Choroid plexus epithelial cell (primary cell): ENCODE measurements at places on chromosomes 1 and 21.

DNA sequence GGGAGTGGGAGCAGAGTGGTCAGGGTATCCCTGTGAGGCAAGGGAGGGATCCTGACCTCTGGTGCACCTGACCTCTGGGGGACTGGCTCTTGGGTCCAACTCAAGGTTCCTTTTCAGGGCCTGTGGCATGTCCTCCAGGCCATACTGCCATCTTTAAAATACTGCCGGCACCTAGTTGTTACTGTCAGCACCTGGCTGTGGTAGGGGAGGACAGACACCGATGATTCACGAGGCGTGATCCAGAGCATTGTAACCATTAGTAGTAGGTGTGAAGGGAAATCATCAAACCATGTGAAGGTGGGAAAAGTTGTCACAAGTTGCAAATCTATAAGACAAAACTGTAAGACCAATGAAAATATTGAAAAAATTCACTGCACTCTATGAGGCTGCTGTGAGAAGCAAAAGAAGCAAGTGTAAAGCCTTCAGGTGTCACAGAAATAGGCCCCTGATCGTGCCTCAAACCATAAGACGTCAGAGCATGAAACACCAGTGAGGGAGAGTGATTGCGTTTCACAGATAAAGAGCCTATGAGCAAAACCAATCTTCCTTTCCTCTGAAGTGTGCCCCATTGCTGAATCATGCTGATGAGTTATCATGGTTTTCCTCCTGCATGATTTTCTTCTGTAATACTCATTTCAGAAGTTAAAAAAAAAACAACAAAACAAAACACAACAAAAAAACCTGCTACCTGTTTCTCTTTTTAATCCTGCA lies 55.3 kb downstream of the CDC7 start:
- DNase-seq, result peak; percentile 68

GRCh38 chr1:199685369-199685768 lies 342.1 kb upstream of the NR5A2 start:
- DNase-seq, result peak; percentile 35

DNA sequence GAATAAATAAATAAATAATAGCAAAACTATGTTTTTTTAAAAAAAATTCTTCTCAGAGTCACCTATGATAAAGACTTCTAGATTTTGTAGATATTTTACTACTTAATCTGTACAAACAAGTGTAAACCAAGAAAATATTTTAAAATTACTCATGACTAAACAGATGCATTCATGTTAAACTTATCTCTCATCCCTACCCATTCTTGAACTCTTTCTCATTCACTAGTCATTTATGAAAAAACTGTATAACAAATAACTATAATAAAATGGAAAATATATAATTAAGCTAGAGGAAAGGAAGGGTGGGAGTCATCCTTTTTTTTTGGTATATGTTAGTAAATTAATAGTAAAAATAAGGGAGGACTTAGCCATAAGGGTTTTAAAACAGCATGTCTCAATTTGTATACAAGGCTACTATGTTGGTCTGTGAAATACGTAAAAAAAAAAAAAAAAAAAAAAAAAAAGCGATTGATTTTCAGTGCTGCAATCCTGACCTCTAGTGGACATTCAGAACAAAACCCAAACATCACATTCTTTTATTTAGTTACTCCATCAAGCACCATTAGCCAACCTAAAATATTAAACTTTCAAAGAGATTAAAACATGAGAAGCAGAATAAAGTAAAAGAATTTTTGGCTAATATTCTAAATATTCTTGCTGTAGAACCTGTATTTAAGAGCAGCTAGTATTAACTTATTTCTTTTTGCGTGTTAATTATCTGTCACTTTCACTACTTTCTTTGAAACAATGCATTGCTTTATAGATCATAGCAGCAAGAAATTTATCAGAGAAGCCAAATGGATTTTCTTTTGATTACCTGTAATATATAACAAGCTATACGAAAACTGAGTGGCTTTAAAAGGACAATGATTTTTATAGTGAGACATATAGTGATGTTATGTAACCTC lies 255.8 kb upstream of the CACYBP start:
- DNase-seq, result peak; percentile 76

DNA sequence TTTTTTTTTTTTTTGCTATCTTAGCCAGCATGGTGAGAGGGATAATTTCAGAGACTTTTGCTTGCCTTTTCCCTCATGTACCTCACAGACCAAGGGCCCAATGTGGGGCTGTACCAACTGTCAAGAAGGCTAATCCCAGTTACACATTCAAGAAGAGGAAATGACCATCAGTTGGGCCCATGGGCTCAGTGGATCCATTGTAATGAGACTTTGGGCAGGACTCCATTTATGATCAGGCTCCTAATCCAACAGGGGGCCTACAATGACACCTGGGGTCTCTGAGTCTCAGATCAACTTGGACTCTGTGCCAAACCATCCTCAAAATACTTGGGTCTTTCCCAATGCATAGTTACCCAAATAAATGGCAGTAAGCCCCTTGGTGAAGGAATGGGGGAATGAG lies 450.4 kb upstream of the VAMP3 start:
- DNase-seq, result no peak

- DNase-seq, result no peak
Measured at GRCh38 chr1:193118194-193118593, 3.6 kb upstream of the CDC73 start.

DNA sequence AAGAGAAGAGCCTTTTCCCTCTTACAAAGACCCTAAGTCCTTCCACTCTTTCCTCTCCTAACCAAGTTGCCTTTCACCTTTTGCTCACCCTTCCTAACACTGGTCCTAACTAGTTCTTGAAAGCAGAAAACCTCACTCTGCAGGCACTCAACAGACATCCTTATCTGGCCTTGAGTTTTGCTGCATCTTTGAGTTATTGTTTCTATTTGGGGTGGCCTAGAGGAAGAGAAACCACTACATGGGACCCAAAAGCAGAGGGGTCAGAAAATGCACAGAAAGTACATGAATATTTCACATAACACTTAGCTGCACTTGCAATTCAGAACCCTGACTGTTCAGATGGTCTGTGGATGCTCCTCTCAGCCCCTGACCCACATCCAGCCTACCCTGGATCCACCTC lies 178.3 kb upstream of the SYT6 start:
- no peak for DNase-seq

DNA sequence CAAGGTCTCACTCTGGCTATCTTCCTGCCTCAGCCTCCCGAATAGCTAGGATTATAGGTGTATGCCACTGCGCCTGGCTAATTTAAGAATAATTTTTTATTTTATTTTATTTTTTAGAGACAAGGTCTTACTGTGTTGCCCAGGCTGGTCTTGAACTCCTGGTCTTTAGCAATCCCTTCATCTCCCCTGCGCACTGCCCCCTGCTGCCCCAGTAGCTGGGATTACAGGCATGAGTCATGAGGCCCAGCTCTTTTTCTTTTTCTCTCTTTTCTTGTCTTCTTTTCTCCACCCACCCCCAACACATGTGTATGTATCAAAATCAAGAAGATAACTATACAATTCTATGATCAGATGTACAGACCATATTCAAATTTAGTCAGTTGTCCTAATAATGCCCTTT lies 87.2 kb downstream of the PEX14 start:
- peak; percentile 32 for DNase-seq

DNA sequence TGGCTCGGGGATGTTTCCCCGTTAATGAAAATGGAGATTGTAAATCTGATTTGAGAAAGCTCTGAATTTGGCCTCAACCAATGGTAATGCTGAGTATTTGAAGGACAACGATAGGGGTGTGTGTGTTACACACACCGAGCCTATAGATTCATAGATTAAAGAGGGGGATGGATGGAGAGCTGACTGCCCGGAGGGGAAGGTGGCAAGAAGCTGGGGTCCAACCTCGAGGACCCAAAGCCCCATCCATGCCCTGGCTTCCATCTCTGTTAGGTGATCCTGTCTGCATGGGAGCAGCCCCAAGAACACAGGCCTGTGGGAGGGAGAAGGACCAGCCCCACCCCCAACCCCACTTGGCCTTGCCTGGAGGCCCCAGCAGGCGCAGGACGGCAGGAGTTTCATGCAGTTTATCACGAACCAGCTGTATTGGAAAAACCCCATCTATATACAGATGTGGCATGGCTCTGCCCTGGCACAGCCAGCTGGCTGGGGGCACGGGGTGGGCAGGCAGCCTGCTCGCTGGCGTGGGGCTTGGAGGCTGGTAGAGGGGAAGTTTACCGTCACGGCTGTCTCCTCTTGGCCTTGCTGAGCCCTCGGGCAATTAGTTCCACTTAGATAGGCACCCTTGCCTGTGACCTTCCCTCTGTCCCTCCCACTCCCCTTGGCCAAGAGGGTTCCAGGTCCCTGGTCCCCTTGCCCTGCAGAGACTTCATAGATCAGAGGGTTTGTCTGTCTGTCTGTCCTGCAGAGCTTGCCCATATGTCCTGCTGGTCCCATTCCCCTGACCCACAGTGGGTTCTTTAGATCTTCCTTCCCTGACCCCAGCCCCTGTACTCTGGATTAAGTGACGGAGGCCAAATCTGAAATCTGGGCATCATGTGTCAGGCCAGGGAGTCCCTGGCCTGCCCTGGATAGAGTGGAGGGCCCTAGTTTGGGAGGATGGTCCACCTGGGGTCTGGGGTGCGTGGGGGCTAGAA lies 3.0 kb downstream of the HSPB7 start:
- DNase-seq, result peak; percentile 7

GRCh38 chr1:59768792-59769735 lies 45.7 kb upstream of the HOOK1 start:
- DNase-seq, result no peak

DNA sequence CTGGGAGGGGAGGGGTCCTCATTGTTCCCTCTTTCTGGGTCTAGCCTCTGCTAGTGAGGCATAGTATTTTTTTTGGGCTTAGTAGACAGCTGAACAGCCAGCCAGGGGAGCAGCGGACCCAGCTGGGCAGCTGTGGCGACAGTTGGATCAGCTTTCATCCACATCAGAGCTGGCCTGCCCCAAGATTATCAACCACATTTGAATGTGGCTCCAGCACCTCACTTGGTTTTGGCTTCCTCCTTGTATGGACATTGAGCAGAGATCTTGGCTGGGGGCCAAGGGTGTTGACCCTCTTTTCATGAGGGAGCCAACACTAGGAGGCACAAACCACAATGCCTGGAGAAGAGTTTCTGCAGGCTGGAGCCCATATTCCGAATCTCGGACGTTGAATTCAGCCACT lies 25.0 kb downstream of the WNT4 start:
- peak; percentile 50 for DNase-seq

DNA sequence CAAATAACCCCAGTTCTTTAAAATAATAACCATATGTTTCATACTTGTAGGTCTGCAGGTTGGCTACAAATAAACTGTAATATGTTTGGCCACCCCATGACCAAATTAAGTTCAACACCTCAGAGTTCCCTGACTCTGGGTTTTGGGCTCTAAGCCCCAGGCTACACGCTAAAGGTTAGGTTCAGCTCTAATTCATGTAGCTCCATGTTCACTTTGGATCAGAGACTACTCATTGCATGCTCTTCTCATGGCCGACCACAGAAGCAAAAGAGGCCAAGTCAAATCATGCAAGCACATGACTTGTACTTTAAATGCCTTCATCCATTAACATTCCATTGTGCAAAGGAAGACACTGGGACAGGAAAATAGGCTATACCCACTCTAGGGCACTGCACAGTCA lies 66.2 kb downstream of the MRPL39 start:
- DNase-seq, result no peak

GRCh38 chr1:156498432-156499193 lies 2.0 kb downstream of the MEF2D start:
- DNase-seq, result peak; percentile 50

GRCh38 chr21:42499444-42500112 lies 3.6 kb upstream of the RSPH1 start:
- no peak for DNase-seq

DNA sequence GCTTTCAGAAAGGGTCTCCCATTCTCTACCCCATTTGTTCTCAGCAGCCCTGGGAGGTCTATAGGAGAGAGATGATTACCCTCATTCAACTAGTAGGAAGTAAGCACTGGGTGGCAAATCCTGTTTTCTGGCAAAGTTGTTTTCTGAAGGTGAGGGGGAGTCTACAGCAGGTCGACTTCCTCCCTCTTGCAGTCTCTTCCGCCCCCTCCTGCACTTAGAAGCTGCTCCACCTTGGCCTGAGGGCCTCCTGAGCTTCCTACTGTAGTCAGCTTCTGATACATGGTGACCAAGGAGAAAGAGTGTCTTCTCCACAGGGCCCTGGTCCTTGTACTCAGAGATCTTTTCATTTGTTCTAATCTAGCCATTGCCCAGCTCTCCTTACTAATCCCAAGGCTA lies 93.1 kb downstream of the RGL1 start:
- DNase-seq, result no peak

DNA sequence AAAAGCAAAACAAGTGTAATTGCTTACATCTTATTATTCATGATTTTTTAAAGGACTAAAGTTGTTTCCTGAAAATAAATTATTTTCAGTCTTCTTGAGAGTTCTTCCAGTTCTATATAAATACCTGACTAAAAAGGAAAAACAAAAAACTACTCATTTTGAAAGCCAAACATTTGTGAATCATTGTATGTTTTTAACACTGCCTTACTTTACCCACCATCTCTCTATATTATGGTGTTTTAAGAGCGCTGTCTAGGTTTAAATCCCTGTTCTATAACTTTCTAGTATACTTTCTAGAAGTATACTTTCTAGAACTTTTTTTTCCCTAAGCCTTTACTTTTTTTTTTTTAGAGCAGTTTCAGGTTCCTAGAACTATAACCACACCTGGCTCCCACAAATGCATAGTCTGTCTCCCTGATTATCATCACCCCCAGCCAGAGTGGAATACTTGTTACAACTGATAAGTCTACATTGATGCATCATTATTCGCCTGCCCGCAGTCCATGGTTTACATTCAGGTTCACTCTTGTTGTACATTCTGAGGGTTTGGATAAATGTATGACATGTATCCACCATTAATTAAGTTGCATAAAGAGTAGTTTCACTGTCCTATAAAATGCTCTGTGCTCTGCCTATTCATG lies 9.8 kb downstream of the RSBN1 start:
- DNase-seq, result no peak

GRCh38 chr21:44012474-44013379 lies 618 bp downstream of the TRAPPC10 start:
- DNase-seq, result peak; percentile 42

DNA sequence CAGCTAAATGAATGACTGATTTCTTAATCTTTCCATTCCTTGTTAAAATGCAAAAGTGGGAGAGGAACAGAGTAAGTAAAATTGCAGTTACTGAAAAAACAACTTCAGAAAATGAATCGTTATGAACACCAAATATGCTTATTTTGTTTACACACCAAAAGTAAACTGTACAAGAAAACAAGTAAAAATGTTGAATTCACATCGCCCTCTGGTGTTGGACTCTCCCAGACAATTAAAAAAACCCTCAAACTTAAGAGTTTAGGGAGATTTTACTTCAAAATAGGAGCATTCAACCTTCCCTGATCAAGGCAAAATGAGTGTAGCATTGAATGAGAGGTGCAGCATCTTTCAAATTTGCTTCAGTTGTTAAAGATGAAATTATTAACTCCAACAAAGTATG lies 19.4 kb upstream of the ESRRG start:
- peak; percentile 46 for DNase-seq

- DNase-seq, result no peak
Measured at GRCh38 chr21:45323487-45324311, 36.0 kb upstream of the POFUT2 start.
